Left lung (tissue), 14 donors: ENCODE measurements at places on chromosomes 13 and 19. TPM values are rescaled to one million over a fixed set of nuclear protein-coding genes. Genes with fewer than 3 reads are reported as not detected.
A peak's percentile ranks its signal among the peaks of the same experiment; 100 is the strongest.

FXYD7 gene
- 0.67 TPM for polyA plus RNA-seq

OR7A5 gene
- polyA plus RNA-seq, result not detected

APOC1 gene
- polyA plus RNA-seq, result 14.0 TPM

SPRED3 gene
- polyA plus RNA-seq, result 0.32 TPM

DNA sequence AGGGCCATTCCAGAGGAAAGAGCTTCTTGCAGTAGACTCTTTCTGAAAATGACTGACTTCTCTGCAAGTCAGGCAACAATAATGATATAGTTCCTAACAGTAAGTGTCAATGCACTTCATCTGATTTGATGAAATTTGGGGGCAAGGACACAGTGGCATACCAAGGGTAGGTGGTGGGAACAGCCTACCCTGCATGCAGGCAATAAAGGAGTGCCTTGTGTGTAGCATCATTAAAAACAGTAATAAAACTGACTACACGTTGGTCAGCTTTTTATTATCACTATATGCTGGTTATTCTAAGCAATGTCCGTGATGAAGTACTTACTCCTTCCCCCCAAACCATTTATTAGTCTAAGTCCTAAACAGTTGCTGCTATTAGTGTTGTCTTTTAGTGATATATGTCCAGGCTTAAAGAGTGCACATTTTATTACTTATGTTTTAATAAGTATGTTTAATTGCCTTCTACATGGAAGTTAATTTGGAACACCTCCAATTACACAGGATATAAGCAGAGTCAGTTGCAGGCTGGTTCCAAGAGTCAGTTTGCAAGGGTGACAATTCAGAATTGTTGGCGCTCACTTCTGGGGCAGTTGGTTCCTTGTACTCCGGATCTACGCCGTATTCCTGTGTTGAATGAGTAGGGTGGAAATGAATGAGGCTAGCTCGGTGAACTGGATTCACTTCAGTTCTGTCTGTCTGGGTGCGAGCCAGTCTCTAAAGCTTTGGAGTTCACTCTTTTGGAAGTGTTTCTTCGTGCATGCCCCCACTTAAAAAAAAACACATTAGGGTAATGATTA, 84.0 kb downstream of the RGCC start:
- DNase-seq, result no peak
- no peaks in the 10 kb centered on the region for H3K27me3 ChIP-seq
- H3K4me1 ChIP-seq, result peaks cover 6% of the 10 kb centered on the region

DNA sequence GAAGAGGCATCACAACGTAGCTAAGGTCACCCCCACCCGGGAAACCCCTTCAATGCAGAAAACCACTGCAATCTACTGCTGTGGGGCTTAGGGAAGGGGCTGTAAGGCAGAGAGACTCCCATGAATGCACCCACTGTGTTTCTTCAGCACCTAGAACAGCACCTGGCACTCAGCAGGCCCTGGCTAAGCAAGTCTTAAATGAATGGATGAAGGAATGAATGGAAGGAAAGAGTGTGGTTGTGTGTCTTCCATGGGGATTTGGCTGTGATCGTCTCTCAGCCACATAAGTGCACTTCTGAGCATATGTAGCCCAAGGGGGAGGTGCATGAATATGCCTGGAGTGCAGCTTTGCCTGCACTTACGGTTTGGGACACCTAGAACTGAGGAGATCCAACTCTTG, 2.9 kb downstream of the CCDC159 start:
- no peak overlapping the region for H3K27ac ChIP-seq
- no peaks in the 10 kb centered on the region for H3K27me3 ChIP-seq
- no peak overlapping the region for H3K4me3 ChIP-seq
- DNase-seq, result no peak

- H3K36me3 ChIP-seq, result no peaks in the 10 kb centered on the region
- H3K4me1 ChIP-seq, result peaks cover 83% of the 10 kb centered on the region
- peaks cover 45% of the 10 kb centered on the region for H3K27me3 ChIP-seq
- DNase-seq, result no peak
Observed at GRCh38 chr19:1240925-1241324, 626 bp upstream of the ATP5F1D start.

DNA sequence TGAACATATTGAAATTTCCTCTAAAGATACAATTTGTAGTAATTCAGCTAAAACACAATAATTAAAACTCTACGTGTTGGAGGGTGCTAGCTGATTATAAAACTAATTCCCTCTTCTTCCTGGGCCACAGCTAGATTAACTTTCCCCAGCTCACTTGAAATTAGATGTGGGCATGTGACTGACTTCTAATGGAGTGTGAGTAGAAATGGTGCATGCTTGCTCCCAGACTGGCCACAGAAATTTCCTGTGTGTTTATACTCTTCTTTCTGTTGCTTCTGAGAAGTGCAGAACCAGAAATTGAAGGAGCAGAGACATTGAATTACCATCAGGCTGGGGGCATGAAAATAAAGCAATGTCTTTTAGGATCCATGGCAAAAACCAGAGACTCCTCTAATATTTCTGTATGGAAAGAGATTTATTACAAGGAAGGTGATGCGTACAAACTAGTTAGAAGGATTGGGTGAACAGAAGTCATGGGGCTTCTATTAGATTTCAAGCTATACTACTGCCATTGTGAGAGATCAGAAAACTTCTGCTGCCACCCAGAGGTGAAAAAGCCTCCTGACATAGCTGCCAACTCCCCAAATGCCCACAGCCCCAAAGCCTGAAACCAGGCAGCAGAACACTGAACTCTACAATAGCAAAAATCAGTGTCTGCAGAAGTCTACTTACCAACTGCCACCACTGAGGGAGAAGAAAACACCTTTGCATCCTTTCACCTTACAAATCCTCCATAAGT, 379.2 kb upstream of the MIR17HG start:
- no peaks in the 10 kb centered on the region for H3K36me3 ChIP-seq
- no peaks in the 10 kb centered on the region for H3K27me3 ChIP-seq
- no peak overlapping the region for H3K4me3 ChIP-seq
- no peak overlapping the region for H3K27ac ChIP-seq
- peak; percentile 42 for DNase-seq

DNA sequence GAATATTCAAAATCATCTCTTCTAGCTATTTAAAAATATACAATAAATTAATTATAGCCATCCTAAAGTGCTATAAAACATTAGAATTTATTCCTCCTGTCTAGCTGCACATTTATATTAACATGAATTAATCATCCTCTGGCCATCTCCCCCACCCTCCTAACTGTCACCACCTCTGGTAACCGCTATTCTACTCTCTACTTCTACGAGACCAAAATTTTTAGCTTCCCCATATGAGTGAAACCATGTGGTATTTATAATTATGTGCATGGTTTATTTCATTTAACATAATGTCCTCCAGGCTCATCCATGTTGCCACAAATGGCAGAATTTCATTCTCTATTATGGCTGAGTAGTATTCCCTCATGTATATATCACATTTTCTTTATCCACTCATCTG, 265.2 kb downstream of the COG6 start:
- no peaks in the 10 kb centered on the region for H3K4me1 ChIP-seq
- H3K27ac ChIP-seq, result no peak overlapping the region
- no peaks in the 10 kb centered on the region for H3K27me3 ChIP-seq
- no peaks in the 10 kb centered on the region for H3K36me3 ChIP-seq
- H3K4me3 ChIP-seq, result no peak overlapping the region
